ENCODE measurements at places on chromosomes 2 and 18. TPM values are rescaled to one million over a fixed set of nuclear protein-coding genes. Genes with fewer than 3 reads are reported as not detected.

GRCh38 chr18:21191596-21192307, 50.3 kb upstream of the GREB1L start:
- no peak overlapping the region for H3K27ac ChIP-seq
- H3K27me3 ChIP-seq, result no peaks in the 10 kb centered on the region
- H3K4me1 ChIP-seq, result no peaks in the 10 kb centered on the region
- peak; percentile 52 for DNase-seq

- no peaks in the 10 kb centered on the region for H3K36me3 ChIP-seq
- H3K4me1 ChIP-seq, result no peaks in the 10 kb centered on the region
- H3K27ac ChIP-seq, result no peak overlapping the region
- H3K27me3 ChIP-seq, result no peaks in the 10 kb centered on the region
- no peak overlapping the region for H3K4me3 ChIP-seq
- DNase-seq, result no peak
Observed at GRCh38 chr18:22828171-22828570, 105.0 kb upstream of the RBBP8 start.

DNA sequence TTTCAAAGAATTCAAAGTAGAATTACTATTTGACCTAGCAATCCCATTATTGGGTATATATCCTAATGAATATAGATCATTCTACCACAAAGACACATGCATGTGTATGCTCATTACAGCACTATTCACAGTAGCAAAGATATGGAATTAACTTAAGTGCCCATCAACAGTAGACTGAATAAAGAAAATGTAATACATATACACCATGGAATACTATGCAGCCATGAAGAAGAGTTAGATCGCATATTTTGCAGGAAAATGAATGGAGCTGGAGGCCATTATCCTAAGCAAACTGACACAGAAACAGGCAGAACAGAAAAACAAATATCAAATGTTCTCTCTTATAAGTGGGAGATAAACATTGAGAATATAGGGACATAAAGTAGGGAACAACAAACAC, 519.2 kb upstream of the REG3G start:
- H3K27me3 ChIP-seq, result no peaks in the 10 kb centered on the region
- DNase-seq, result no peak
- H3K4me1 ChIP-seq, result no peaks in the 10 kb centered on the region
- H3K36me3 ChIP-seq, result no peaks in the 10 kb centered on the region

GRCh38 chr2:146124741-146125140, 1604.8 kb upstream of the ZEB2 start:
- no peaks in the 10 kb centered on the region for H3K4me1 ChIP-seq
- H3K4me3 ChIP-seq, result no peak overlapping the region
- no peak for DNase-seq

DNA sequence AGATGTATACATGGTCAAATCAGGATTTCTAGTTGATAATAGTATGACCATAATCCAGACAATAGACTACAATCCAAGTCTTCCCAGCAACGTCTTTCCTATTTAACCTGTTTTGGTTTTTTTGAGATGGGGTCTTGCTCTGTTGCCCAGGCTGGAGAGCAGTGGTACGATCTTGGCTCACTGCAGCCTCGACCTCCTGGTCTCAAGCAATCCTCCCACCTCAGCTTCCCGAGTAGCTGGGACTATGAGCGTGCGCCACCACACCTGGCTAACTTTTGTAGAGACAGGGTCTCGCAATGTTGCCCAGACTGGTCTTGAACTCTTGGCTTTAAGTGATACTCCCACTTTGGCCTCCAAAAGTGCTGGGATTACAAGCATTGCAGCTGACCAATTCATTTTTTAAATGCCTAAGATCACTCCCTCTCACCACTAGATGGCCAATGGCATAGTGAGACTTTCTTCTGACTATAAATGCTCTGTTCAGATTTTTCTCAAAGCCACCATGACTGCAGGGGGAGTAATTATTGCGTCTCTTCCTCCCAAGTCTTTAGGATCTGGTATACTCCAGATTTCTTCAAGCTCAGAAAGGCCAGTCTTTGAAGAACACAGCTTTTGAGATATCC, 47.6 kb downstream of the HNRNPLL start:
- no peak for DNase-seq
- no peak overlapping the region for H3K4me3 ChIP-seq
- no peaks in the 10 kb centered on the region for H3K36me3 ChIP-seq
- no peak overlapping the region for H3K27ac ChIP-seq

DNA sequence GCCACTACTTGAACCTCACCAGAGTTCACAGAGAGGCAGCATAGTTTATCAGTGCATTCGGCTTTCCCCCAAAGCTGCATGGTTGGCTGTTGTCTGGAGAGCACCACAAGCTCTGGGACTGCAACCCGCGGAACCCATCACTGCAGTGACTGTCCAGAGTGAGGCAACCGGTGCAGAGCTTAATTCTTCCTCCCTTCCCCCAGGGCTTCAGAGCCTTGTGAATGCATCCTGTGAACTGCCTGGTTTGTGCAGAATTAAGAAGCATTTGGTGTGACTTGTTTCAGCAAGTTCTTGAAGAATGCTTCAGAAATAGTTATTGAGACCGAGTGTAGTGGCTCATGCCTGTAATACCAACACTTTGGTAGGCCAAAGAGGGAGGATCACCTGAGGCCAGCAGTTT, 99.2 kb upstream of the FOSL2 start:
- H3K4me3 ChIP-seq, result no peak overlapping the region
- H3K4me1 ChIP-seq, result no peaks in the 10 kb centered on the region
- no peaks in the 10 kb centered on the region for H3K36me3 ChIP-seq
- no peak overlapping the region for H3K27ac ChIP-seq
- no peak for DNase-seq

- no peak overlapping the region for H3K27ac ChIP-seq
- H3K4me1 ChIP-seq, result no peaks in the 10 kb centered on the region
- H3K4me3 ChIP-seq, result no peak overlapping the region
- no peaks in the 10 kb centered on the region for H3K36me3 ChIP-seq
- H3K27me3 ChIP-seq, result no peaks in the 10 kb centered on the region
Observed at GRCh38 chr2:222241128-222241870, 57.5 kb downstream of the PAX3 start.

DNA sequence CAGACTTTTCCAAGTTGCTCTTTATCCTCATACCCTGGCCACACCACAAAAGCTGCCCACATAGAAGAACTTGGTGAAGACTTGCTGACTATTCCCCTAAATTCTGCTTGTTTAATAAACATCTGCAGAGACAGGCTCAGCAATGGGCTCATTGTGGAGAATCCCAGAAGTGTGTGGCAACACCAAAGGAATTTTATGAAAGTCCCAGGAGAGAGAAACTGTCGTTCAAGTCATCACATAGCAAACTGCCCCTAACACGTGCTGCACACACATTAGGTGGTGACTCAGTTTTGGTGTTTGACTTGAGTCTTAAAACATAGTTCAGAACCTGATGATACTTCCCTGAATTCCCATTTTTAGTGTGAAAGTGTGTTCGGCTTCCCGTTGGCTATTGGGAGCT, 38.6 kb downstream of the CYP1B1 start:
- no peaks in the 10 kb centered on the region for H3K4me1 ChIP-seq
- DNase-seq, result no peak
- no peak overlapping the region for H3K4me3 ChIP-seq
- H3K36me3 ChIP-seq, result no peaks in the 10 kb centered on the region

- DNase-seq, result no peak
- H3K4me3 ChIP-seq, result peak overlapping the region; percentile 7
- peak overlapping the region; percentile 59 for H3K27ac ChIP-seq
Observed at GRCh38 chr2:238786792-238787490, 60.9 kb upstream of the TWIST2 start.

GRCh38 chr18:70132999-70133398, 72.5 kb downstream of the RTTN start:
- no peak overlapping the region for H3K27ac ChIP-seq
- DNase-seq, result no peak
- peaks cover 4% of the 10 kb centered on the region for H3K36me3 ChIP-seq
- no peaks in the 10 kb centered on the region for H3K27me3 ChIP-seq
- no peak overlapping the region for H3K4me3 ChIP-seq

GRCh38 chr2:88927128-88927527, 235.7 kb downstream of the RPIA start:
- H3K4me1 ChIP-seq, result no peaks in the 10 kb centered on the region
- H3K36me3 ChIP-seq, result no peaks in the 10 kb centered on the region
- DNase-seq, result no peak

DNA sequence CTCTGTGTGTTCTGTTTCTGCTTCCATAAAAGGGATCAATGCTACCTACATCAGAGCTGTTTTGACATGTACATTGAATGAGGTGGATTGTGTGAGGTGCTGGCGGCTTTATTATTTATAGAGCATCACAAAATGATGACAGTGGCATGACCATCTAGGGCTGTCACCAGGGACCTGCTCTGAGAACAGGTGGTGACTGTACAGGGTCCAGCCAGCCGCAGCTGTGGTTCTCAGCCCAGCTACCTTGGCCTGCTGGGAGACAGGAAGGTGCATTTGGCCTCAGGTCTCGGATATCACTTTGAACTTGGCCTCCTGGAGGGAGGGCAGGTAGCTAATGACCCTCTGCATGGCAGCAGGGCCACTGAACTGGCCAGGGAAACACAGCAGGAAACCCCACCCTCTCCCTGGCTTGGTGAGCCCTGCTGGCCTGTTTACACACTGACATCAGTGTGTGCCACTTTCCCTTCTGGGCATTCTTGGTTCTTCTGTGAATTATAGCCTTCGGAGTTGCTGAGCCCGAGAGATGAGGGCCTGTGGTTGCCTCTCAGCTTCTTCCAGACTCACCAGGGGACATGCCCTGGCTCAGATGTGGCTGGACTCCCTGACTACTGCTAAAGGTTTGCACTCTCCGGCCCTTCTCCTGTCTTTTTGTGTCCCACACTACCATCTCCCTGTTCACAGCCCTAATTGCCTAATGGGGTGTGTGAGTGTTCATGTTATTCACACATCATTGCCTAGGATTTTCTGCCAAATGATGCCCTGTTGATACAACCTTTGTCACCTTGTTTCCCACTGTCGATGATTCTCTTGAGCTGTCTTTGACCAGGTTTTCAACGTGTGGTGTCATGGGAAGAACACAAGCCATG, 109.2 kb upstream of the RAB12 start:
- no peak overlapping the region for H3K4me3 ChIP-seq
- H3K27ac ChIP-seq, result no peak overlapping the region
- no peaks in the 10 kb centered on the region for H3K4me1 ChIP-seq
- DNase-seq, result no peak

- no peaks in the 10 kb centered on the region for H3K36me3 ChIP-seq
- H3K4me3 ChIP-seq, result no peak overlapping the region
- H3K4me1 ChIP-seq, result peaks cover 4% of the 10 kb centered on the region
- no peaks in the 10 kb centered on the region for H3K27me3 ChIP-seq
- DNase-seq, result no peak
- no peak overlapping the region for H3K27ac ChIP-seq
Observed at GRCh38 chr18:9771977-9772660, 64.0 kb downstream of the RAB31 start.

- H3K27ac ChIP-seq, result no peak overlapping the region
- peaks cover 42% of the 10 kb centered on the region for H3K36me3 ChIP-seq
- H3K4me1 ChIP-seq, result no peaks in the 10 kb centered on the region
- no peak for DNase-seq
- H3K27me3 ChIP-seq, result no peaks in the 10 kb centered on the region
Observed at GRCh38 chr2:182952741-182953450, 85.4 kb downstream of the NCKAP1 start.

DNA sequence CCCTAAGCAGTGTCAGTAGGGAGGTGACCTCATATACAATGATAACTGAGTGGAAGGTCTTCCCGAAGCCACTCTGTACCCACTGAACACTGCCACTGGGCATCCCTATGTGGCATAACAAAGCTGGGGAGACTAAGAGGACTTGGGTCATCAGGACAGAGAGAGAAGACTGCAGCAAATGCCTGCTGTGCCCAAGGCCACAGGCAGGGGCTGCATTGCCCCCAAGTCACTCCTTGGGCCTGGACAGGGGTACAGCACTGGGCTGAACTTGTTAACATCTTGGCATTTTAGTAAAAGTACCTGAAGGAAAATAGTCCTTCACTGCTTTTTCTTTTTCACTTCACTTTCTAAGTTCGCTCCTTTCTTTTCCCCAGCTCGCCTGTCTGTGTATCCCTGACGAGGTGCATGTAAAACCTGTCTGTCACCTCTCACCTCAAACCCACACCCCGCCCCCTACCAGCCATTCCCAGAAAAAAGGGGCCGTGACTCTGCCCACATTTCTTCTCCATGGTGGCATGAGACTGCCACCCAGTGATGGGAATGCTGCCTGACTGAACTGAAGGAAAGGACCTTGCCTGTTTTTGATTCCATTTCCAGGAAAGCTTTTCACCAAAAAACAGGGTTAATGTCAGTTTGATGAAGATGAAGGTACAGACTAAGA, 62.9 kb downstream of the MTHFD2 start:
- no peaks in the 10 kb centered on the region for H3K27me3 ChIP-seq
- H3K36me3 ChIP-seq, result no peaks in the 10 kb centered on the region
- no peak overlapping the region for H3K27ac ChIP-seq
- H3K4me1 ChIP-seq, result no peaks in the 10 kb centered on the region

- no peak for DNase-seq
- no peaks in the 10 kb centered on the region for H3K27me3 ChIP-seq
- H3K4me1 ChIP-seq, result no peaks in the 10 kb centered on the region
- H3K27ac ChIP-seq, result no peak overlapping the region
- H3K4me3 ChIP-seq, result no peak overlapping the region
- H3K36me3 ChIP-seq, result no peaks in the 10 kb centered on the region
Observed at GRCh38 chr2:84858937-84859336, 21.9 kb downstream of the TRABD2A start.

- no peaks in the 10 kb centered on the region for H3K4me1 ChIP-seq
- H3K4me3 ChIP-seq, result peak overlapping the region; percentile 19
- no peaks in the 10 kb centered on the region for H3K27me3 ChIP-seq
- DNase-seq, result no peak
Observed at GRCh38 chr18:75638776-75639471, 211.4 kb upstream of the SMIM21 start.

DNA sequence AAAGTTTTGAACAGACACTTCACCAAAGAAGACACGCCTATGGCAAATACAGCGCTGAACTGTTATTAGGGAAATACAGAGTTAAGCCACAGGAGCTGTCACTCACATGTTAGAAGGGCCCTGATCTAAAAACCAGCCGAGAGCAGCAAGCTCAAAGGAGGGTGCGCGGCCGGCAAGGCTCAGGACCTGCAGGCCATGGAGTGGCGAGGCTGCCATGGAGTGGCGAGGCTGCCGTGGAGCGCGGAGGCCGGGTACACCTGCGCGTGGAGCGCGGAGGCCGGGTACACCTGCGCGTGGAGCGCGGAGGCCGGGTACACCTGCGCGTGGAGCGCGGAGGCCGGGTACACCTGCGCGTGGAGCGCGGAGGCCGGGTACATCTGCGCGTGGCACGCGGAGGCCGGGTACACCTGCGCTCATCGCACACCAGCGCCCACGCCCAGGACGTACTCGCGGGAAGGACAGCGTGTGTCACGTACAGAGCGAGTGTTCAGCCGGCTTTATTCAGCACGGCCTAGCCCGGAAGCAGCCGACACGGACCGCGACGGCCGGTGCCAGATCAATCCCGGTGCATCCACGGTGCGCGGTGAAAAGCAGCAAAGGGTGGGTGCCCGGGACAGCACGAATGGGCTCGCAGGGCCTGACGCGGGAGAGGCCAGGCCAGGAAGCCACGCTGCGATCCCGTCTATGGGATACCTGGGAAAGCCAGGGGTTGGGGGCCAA, 68.8 kb downstream of the SLC66A2 start:
- no peaks in the 10 kb centered on the region for H3K36me3 ChIP-seq
- no peaks in the 10 kb centered on the region for H3K27me3 ChIP-seq
- H3K27ac ChIP-seq, result no peak overlapping the region

FIGN gene
- 0.57 TPM for total RNA-seq

CSRNP3 gene
- total RNA-seq, result 1.6 TPM

MOGAT1 gene
- not detected for total RNA-seq

ASB18 gene
- not detected for total RNA-seq

STK17B gene
- total RNA-seq, result 123 TPM

ERICH2 gene
- not detected for total RNA-seq

GRP gene
- not detected for total RNA-seq

CYP27A1 gene
- total RNA-seq, result 277 TPM

SERPINB10 gene
- not detected for total RNA-seq

D2HGDH gene
- total RNA-seq, result 96.3 TPM

MATN3 gene
- not detected for total RNA-seq

ZNF892 gene
- total RNA-seq, result 16.5 TPM

LINC00305 gene
- not detected for total RNA-seq

All from Peyer's patch (tissue), 4 donors.